OCI-M1 (cell line): ENCODE measurements at places on chromosomes 4 and X.

DNA sequence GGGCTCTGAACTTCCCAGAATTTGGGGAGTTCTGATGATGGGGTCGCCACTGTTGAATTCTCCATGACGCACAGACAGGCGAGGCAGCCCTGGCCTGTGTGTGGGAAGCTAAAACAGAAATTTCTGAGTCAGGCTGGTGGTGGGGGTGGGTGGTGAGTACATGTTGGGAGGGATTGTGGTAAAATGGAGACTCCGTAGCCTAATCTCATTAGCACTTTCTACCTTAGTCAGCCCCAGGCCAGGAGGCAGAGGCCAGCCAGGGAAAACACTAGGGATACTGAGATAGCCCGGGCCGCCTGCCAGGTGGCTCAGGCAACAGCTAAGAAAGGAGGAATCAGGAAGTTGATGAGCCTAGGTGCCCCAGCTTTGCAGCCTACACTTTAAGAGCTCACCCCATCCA, 39.3 kb upstream of the NHSL2 start:
- DNase-seq, result no peak

GRCh38 chrX:139751053-139751452, 43.1 kb upstream of the MCF2 start:
- no peak for DNase-seq

DNA sequence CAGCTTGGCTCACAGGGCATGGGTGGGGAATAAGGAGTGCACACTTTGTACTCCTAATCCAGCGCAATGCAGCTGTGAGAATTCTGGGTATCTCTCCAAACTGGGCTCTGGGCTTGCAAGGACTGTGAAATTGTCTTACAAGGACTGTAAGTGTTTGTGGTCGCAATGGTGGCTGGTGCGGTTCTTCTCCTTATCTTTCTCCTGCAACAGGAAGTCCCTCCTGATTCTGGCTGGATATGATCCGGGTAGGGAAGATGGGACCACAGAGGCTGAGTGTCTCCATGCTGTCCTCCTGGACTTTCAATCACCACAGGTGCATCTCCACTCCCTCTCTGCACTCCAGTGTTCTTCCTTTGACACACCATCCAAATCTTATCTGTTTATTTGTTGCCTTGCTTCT, 55.7 kb upstream of the GYPE start:
- DNase-seq, result peak; percentile 79

DNA sequence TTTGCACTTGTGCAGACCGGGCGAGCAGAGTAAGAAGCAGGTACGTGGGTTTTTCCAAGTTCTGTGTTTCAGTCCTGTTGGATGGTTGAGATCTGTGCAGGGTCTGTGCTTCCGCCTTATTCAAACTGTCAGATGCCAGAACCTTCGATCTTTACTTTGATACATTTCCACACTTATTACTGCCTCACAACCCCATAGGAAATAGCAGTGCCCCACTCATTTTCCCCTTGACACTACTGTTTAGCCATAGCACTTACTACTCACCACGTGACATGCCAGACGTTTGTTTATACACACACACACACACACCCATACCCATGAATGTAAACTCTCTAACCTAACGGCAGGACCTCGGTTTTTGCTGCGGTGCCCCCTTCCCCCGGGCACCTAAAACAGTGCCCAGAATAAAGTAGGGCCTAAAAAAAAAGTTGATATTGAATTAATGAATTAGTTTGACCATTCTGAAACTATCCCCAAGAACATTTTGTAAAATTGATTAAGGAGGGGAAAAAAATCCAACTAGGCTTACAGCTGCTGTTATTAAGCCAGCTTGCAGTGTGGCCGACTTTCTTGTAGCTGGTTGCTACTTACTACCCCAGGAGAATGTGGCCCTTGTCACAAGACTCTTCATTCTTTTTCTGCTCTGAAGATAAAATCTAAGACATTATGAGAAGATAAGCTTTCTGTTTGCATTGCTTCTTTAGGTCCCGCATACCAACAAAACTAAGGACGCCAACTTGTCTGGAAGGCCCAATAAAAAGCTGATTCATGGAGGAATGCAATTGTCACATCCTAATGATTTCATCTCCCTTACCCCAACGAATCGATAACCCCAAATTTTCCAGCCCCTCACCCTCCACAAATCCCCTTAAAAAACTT, 704 bp upstream of the SEPSECS start:
- DNase-seq, result peak; percentile 29

- no peak for DNase-seq
These were observed 109.9 kb downstream of the TLL1 start for GRCh38 chr4:165982934-165983333.

DNA sequence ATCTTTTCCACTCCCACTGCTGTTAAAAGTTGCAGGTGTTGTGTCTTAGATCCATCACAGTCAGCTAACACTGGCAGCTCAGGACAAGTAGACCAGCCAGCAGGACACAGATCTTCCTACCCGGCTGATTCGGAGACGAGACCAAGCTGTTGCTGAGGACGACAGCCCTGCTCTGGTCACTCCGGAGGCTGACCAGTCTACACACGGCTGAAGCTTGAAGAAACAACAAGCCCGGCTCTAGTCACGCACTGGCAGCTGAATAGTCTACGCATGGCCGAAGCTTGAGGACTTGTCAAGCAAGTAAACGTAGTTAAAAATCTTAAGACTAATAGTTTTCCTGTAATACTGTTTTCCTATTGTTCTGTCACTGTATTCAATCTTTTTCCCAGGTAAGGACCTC, 1.8 kb downstream of the ACOX3 start:
- no peak for DNase-seq

DNA sequence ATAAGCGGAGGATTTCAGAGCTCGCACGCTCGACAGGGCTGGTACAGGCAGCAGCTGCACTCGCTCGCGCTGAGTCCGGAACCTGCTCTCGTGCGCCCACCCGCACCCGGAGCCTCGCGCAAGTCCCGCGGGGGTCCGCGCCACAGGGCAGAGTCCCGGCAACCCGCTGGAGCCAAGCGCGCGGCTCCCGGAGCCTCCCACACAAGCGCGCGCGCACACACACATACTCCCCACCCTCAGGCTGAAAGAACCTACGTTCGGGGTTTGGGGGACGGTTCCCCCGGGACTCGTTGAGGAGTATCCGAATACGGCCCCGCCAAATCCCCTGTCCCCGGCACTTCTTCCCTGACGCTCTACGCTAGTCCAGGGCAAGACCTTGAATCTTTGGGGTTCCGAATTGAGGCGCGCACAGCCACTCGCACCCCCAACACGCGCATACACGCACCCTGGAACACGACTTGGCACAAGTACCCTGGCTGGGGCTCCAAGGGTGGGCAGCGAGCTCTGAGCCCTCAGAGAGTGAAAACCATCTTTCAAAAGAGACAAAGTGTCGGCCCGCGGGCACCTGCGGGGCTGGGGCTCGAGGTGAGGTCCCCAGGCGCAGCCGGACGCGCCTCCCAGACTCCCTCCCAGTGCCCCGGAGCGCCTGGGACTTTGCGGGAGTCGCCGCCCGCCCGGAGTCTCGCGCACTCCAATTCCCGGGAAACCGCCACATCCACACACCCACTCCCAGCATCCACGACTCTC, 952 bp downstream of the ANOS1 start:
- DNase-seq, result no peak

- no peak for DNase-seq
These were observed 1.2 kb upstream of the ACE2 start for GRCh38 chrX:15601932-15602331.

- no peak for DNase-seq
These were observed 583.8 kb upstream of the GALNT7 start for GRCh38 chr4:172584816-172585215.

- DNase-seq, result no peak
These were observed 9.5 kb upstream of the NOX1 start for GRCh38 chrX:100883654-100884053.

DNA sequence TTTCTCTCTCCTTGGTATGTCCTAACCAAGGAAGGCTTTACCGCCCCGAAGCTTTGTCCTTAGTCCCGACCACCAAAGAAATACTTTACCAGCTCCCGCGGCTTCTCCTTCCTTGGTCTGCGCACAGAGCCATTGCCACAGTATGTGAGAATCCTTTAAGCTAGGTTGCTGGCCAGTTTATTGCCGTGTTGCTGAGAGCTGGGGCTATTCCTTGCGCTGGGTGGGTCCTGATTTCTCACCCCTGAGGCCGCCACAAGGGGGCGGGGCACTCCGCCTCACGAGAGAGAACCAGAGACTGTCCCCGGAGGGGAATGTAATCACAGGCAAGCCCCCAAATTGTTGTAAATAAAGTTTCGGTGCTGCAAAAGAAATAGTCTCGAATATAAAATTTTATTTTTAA, 331.0 kb upstream of the PCDH10 start:
- no peak for DNase-seq

DNA sequence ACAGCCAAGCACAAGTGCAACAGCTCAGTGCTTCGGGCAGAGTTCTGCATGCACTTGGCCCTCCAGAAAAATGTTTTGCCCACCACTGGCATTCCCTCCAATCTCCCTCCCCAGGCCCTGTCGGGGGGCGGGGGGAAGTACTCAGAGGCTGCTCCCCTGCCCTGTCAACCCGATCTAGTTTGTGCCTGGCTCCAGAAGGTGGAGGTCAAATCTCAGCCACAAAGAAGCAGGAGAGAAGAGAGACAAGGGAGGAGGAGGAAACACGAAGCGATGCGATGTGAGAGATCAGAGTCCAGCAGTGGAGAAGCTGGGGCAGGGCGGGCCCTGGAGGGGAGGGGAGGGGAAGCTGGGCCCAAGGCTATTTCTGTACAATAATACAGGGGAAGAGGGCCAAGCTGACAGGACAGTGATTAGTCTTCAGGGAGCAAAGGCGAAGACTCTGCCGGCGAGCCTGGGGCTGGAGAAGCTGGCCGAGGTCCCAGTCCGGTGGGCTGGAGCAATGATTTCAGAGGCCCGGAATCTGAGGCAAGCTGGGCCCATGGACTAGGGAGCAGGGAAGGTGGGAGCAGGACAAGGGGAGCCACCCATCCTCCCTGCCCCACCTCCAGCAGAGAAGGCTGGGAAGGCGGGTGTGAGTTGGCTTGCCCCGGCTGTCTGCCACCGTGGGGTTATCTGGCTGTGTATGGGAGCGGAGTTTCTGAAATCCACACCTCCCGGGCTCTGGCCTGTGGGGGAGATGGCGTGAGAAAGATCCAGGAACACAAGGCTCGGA, 167.1 kb downstream of the EFNB1 start:
- no peak for DNase-seq

- no peak for DNase-seq
These were observed 92.6 kb downstream of the ASB9 start for GRCh38 chrX:15177316-15177715.

- no peak for DNase-seq
These were observed 36.9 kb upstream of the XIAP start for GRCh38 chrX:123822965-123823364.

- DNase-seq, result no peak
These were observed 184.0 kb upstream of the GALNTL6 start for GRCh38 chr4:171629182-171629581.

DNA sequence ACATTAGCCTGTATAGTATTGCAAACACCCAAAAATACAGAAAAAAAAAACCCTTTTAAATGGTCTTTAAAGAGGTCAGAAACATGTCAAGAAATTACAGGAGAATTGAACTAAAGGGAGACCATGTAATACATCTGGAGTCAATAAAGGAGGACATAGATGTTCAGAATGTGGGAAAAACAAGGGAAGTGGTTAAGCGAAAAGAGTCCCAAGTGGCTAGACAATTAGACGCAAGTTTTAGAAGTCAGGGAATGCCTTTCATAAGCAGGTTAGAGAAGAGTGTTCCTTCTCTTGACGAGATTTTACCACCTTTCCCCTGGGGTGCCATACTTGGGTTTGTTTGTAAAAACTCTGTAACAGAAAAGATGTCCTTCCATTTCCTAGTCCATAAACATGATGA, 7.8 kb downstream of the LNX1 start:
- no peak for DNase-seq

GRCh38 chrX:72705814-72706213, 8.3 kb downstream of the PHKA1 start:
- DNase-seq, result peak; percentile 2

GRCh38 chr4:52822583-52822971, 39.5 kb upstream of the RASL11B start:
- DNase-seq, result no peak

- DNase-seq, result no peak
These were observed 210.4 kb downstream of the PAPSS1 start for GRCh38 chr4:107509615-107510014.

GRCh38 chr4:8164687-8165086, 6.1 kb upstream of the ABLIM2 start:
- DNase-seq, result no peak

GRCh38 chr4:39937683-39938268, 39.9 kb downstream of the PDS5A start:
- no peak for DNase-seq

GRCh38 chr4:75069493-75070074, 136.7 kb downstream of the PARM1 start:
- DNase-seq, result no peak

DNA sequence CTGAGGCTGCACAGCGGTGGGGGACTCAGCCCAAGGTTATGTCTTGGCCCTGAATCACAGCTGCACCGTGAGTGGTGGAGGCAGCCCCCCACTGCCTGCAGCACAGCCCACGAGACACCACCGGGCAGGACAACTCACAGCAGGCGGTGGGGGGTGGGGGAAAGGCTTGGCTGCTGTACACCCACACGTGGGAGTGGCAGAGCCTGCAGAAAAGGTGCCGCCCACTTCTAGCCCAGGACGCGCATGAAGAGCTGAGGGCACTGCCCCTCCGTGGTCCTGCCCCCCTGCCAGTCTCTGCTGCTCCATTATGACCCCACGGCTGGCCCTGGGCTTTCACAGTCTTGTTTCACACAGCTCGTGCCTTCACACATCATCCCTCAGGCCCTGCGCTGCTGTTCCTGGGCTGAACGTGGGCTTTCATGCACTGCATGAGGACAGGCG, 40.8 kb downstream of the FGFRL1 start:
- no peak for DNase-seq

DNA sequence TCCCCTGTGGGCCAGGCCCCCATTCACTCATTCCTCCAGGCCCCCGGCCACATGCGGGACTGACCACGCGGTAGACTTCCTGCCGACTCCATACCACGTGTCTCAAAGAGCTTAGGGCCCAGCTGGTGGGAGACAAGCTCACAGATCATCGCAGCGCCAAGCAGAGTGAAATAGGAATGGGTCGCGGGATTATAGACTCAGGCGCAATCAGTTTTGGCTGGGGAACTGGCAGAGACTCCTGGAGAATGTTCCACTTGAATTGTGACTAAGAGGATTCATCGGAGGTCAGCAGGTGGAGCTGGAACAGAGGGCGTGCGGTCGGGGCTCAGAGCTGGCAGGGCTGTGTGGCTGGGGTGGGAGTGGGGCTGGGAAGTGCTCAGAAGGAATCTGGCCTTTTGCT, 15.6 kb downstream of the ATP2B3 start:
- no peak for DNase-seq
